Activated gamma-delta T cell treated with Interleukin-2 at 50 U/mL for 16 hours (primary cell): ENCODE measurements at places on chromosomes 11 and 22.

- no peak for DNase-seq
Observed at GRCh38 chr22:37739035-37739434, 42.2 kb downstream of the TRIOBP start.

DNA sequence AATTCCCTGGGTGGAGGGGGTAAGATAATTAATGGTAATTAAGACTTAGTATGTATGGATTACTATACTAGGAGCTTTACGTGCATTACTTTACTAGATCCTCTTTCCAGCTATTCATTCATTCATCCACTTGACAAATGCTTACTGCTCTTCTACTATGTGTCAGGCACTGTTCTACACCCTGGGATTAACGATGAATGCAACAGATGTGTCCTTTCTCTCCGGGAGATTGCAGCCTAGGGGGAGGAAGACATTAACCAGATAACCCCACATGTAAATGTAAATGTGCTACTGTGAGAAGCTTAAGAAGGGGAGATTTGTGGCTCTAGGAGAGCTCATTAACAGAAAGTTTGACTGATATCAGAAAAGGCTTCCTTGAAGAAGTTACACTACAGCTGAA is 1.7 kb downstream of the ANKK1 start:
- DNase-seq, result no peak

- no peak for DNase-seq
Observed at GRCh38 chr11:30594646-30595411, 8.7 kb upstream of the MPPED2 start.

GRCh38 chr11:130159657-130160497 is at the start of gene ST14:
ST14 (plus strand) TSS chr11:130159782; CDS start chr11:130159980, 198 bp downstream.
- DNase-seq, result no peak

DNA sequence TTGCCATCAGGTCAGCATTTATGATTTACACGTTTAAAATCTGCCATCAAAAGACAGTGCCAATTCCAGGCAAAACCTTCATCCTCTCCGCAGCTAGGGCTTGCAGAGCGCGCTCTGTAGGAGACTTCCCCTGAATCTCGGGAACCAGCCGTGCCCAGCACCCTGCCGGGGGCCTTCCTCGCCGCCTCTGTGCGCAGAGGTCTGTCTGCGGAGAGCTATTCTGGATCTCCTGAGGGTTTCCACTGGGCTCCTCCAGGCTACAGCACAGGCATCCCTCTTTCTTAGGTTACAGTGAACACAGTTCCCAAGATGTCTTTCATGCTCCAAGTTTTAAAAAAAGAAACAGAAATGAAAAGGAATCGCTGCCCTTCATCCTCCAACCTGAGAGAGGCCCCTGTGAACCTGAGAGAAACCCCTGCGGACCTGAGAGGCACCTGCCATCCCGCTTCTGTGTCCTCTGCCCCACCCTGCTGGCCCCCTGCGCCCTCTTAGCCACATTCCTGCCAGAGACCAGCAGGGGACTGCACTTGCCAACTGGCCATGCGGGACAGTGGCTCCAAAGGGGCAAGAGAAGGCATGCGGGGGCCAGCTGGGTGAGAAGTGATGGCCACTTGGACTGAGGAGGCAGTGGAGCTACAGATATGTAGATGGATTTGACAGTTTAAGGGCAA is 16.1 kb downstream of the TP53AIP1 start:
- DNase-seq, result no peak

- no peak for DNase-seq
Observed at GRCh38 chr11:65586676-65587075, 8.9 kb downstream of the KCNK7 start.

GRCh38 chr22:45969414-45969799 is 7.6 kb downstream of the WNT7B start:
- no peak for DNase-seq

- no peak for DNase-seq
Observed at GRCh38 chr11:114163229-114163631, 103.7 kb downstream of the ZBTB16 start.

- no peak for DNase-seq
Observed at GRCh38 chr11:3860375-3860774, 4.9 kb downstream of the STIM1 start.

DNA sequence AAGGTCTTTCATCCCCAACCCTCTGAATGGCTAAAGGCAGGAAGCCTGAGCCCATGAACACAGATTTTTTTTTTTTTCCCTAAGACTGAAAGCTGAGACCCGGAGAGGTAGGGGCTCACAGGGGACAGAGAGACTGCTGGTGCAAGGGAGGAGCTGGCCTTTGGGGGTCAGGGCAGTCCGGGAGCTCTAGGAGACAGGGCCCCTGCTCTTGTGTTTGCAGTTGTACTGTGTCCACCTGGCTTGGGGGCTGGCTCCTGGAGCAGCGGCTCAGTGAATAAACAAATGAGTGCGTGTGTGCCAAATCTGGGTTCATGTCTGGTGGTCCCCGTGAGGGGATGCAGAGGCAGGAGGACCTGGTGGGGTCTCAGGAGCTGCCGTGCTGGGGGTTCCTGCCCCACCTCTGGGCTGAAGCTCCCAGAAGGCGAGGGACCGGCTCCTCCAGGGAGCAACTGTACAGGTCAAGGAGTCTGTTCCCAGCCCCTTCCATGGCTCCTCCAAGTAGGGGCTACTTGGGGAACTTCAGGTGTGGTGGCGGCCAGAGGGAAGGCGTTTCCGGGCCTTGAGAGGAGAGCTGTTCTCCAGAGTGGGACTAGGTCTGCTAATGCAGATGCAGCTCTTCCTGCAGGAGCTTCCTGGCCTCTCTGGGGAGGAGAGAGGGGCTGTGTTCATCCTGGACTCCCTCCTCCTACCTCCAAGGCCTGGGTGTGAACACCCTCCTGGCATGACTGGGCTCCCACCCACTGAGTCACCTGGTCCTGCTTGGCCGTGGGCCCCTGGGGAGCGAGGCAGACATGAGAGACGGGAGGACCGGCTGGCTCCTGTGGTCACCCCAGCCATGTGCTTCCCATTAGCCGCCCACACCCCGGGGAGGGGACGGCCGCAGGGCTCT is 57.6 kb downstream of the FBXO7 start:
- DNase-seq, result no peak

DNA sequence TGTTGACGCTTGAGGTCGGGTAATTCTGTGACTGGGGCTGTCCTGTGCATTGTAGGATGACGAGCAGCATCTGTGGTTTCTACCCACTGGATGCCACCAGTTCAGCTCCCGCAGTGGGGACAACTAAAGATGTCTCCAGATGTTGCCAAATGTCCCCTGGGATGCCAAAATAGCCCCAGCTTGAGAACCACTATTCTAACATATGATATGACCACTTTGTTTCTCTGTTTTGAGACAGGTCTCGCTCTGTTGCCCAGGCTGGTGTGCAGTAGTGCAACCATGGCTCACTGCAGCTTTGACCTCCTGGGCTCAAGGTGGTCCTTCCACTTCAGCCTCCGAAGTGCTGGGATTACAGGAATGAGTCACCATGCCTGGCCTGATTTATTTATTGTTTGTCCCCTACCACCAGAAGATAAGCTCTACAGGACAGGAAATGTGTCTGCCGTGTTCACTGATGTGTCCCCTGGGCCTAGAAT is 4.4 kb upstream of the MEN1 start:
- DNase-seq, result no peak

DNA sequence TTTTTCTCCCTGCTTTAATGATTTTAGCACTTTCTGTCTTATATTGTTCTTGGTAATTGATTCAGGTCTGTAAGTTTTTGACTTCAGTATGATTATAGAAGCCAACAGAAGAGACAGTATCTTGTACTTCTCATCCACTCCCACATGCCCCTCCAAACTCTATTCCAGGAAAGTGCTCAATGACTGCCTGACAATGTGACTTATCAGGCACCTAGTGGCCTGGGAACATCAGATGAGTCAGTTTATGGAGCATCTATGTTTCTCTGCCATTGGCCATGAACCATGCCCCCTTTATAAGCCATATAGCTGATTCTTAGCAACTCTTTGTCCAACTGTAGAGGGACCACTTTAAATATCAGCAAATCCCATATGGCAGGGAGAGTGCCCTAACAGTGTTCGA is 179.2 kb upstream of the MTMR2 start:
- DNase-seq, result no peak

DNA sequence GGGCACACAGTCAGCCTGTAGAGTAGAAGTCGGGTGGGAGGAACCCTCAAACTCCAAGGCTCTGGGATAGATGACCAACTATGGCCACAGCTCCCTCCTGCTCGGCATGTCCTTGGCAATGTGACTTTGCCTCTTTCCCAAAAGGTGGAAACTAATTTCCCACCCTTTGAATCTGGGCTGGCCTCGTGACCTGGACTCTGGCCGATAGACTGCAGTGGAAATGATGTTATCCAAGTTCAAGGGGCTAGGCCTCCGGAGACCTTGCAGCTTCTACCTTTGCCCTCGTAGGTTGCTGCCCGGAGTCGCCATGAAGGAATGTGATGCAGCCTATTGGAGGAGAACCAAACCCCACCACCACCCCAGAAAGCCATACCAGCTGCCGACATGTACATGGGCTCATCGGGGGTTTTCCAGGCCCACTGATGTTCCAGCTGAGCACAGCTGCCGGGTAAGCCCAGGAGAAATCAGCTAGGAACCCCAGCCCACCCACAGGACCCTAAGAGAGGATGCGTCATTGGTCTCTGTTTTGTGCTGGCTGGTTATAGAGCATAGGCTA is 30.4 kb downstream of the KCNJ4 start:
- no peak for DNase-seq

DNA sequence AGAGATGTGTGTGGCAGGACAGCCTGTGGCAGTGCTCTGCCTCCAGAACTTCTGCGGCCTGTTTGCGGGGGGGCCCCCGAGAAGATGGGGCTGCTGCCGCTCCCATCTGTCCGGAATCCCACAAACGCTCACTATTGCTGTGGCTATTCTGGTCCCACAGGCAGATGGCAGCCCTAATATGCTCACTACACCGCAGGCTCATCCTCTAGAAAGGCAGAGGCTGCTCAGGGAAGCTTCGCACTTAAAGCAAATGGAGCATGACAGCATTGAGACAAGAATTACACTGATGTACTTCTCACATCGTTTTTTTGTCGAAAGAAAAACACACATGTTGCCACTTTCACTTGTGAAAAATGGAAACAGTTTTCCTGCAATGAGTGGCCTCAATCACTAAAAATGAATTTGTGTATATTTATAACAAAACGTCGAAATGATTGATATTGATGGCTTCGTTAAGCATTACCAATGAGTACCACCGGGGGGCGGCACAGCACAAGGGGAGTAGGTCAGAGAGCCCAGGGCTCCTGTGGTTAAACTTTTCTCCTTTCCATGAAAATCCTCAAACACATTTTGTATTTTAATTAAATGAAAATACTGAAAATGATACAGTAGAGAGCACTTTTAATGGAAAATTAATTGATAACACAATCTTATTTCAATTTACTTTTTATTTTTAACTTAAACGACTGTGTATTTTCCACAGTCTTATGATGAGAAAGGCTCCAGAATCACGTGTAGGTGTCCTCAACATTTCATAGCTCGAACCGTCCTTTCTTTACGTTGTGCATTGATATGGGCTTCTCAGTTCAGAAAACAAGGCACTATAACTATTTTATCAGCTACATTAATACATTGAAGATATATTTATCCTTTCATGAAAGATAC is 69.1 kb downstream of the CTTN start:
- DNase-seq, result no peak

- DNase-seq, result no peak
Observed at GRCh38 chr11:122869622-122870021, 12.9 kb upstream of the JHY start.
